ENCODE measurements at places on chromosomes 3 and 15. TPM values are rescaled to one million over a fixed set of nuclear protein-coding genes. Genes with fewer than 3 reads are reported as not detected.
A peak's percentile ranks its signal among the peaks of the same experiment; 100 is the strongest.

DNA sequence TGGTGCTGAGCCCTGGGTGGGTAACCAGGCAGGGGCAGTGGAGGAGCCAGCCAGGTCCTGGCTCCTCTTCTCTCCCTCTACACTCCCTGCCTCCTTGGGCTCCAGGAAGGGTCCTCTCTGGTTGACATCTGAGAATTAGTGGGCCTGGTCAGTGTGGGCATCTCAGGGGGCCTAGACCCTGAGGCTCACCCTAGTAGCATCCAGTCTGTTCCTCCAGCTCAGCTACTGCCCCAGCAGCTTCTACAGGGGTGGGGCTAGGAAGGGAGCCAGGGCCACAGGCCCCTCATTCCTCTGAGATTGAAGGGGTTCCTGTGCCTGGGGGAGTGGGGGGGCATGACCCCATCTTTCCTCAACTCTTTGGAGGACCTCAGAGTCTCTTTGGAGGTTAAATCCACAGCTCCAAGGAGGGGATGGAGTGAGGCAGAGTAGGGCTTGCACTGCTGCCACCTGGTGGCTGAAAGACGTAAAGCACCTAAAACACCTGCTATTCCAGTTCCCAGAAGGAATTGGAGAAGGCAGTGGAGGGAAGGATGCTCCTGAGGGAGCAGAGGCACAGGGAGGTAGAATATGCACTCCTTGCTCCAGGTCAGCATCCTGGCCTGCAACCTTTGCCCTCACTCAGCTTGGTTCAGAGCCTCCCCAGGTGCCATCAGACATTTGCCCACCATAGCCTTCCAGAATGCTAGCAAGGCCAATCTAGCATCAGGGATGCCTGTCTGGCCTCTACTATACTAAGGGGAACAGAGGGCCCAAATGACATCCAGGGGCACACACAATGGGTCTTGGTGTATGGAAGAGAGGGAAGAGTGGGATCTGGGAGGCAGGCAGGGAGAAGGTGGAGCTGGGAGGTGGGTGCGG lies 25.1 kb downstream of the C3orf18 start:
- peak; percentile 57 for DNase-seq

SLC24A5 gene
- not detected for total RNA-seq

CERS3 gene
- total RNA-seq, result not detected

DNA sequence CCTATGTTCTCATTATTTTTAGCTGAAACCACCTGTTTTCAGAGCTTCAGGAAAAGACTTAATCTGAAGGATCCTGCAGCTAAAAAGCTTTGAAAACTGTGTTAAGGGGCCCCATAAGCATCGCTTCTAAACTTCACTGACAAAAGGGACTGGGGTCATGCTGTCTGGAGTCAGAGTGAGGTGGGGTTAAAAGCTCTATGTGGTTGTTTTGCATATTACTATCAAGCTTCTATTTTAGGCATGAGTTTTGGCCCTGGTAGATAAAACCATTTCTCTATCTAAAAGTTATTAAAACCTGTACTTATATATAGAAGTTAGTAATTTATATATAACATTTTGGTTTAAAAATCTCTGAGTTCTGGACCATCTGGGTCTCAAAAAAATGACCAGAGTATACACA lies 45.5 kb downstream of the GPR160 start:
- no peak for DNase-seq

GRCh38 chr3:173513123-173513522 lies 115.6 kb downstream of the NLGN1 start:
- no peak for DNase-seq

DNA sequence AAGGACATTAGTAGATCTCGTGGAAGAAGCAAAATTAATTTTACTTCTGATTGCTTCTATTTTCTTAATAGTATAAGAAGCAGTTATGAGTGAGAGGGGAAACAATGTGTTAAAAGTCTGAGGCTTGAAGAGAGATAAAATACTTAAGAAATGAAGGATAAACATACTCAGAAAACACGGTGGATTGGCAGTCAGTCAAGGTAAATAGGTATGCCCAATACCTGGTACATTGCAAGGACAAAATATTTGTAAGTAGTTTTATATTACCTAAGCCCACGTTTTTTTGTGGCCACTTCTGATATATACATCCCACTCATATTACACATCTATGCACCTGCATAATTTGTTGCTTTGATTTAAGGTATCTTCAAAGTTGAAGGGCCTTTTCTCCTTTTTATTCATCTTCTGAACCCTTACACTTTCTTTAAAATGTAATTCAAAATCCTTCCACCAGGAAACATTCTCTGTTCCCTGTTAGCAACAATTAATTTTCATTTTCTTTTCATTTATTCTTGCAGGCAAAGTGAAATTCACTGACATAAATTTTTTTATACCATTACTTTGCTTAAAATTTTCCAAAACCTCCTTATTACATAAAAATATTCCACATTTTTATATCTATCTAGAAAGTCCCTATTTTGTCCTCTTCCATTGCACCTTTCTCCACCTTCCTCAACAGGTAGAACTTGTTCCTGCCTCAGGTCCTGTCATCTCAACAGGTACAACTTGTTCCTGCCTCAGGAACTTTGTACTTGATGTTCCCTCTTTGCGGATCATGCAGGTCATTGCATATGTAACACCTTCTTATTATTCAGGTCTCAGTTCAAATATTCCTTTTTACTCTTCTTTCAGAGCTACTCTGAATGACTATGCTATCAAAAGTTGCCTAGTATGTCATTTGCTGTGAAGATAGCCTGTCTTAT lies 755.7 kb upstream of the ALCAM start:
- no peak for DNase-seq

GRCh38 chr15:41557673-41558399 lies 1.2 kb upstream of the TYRO3 start:
- peak; percentile 72 for DNase-seq

DNA sequence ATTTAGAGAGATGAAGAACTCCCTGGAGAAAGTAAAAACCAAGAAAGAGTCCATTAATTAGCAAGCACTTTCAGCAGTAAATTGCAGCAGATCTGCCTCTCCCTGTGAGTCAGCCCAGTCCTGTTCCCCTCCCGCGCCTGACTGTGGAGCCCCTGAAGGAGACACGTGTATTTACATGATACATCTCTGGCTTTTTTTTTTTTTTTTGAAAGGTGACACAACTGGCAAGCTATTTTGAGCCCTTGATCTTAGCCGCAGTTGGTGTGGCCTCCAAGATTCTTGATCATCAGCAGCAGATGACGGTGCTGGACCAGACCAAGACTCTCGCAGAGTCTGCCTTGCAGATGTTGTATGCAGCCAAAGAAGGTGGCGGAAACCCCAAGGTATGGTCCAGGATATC lies 271.8 kb upstream of the TPM1 start:
- DNase-seq, result no peak

SNTN gene
- total RNA-seq, result not detected

GABRR3 gene
- not detected for total RNA-seq

- DNase-seq, result no peak
Observed at GRCh38 chr3:14414846-14415464, 12.5 kb downstream of the SLC6A6 start.

HESX1 gene
- total RNA-seq, result 0.63 TPM

GRCh38 chr3:130582457-130583153 lies 65.6 kb downstream of the COL6A6 start:
- DNase-seq, result no peak

GRCh38 chr15:99931703-99932603 lies 198.7 kb upstream of the LYSMD4 start:
- DNase-seq, result no peak

GRCh38 chr3:188339410-188340295 lies 185.7 kb downstream of the LPP start:
- no peak for DNase-seq

DNA sequence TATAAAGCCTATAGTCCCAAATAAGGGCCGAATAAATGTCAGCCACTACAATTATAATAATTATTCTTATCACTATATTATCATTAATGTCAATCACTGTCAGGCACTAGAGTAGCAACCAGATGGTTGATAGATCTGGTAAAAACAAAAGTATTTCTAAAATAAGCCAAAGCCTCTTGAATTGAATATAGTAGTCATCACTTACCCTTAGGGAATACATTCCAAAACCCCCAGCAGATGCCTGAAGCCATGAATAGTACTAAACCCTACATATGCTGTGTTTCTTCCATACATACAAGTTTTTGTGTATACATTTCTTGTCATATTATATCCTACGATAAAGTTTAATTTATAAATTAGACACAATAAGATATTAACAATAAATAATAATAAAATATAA lies 59.1 kb downstream of the LRRC3B start:
- no peak for DNase-seq

- peak; percentile 7 for DNase-seq
Observed at GRCh38 chr3:79885407-79885806, 117.6 kb upstream of the ROBO1 start.

STRA6 gene
- total RNA-seq, result under 0.01 TPM

ASB14 gene
- not detected for total RNA-seq

GLDN gene
- not detected for total RNA-seq

- DNase-seq, result no peak
Observed at GRCh38 chr3:134619884-134620445, 30.9 kb downstream of the KY start.

All from dermis microvascular lymphatic vessel endothelial cell (primary cell).